ENCODE measurements at places on chromosomes 7 and 10.

DNA sequence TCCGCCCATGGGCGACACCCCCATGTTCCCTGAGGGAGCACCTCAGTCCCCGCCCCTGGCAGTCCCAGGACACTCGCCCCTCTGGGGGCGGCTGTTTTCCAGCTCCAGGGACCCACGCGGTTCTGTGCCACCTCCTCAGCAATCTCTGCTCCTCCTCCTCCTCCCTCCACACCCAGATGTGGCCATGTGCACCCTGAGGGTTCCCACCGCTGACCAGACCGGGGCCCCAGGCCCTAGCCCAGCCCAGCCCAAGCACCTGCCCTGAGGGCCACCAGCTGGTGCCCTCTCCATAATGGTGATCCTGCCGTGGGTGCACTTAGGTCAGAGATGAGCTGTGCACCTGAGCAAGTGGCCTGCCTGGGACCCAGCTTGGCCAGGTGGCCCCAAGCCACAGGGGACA lies 25.1 kb downstream of the AP5Z1 start:
- no peak for DNase-seq

DNA sequence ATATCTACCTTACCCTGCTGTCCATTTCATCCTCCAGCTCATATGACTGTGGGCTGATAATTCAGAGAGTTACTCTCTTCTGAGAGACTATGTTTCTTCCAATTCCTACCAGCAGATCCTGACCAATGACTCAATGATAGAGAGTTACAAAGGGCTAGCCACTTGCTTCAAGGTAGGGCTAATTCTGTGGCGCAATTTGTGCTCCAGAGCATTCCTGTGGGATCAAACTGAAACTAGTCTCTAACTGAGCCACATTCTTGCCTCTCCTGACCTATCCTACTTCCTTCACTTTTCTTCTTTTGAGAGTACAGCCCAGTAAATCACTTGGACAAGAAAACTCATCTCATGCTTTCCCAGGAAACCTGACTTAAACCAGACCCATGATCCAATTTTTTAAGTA lies 17.9 kb upstream of the ASZ1 start:
- DNase-seq = no peak

DNA sequence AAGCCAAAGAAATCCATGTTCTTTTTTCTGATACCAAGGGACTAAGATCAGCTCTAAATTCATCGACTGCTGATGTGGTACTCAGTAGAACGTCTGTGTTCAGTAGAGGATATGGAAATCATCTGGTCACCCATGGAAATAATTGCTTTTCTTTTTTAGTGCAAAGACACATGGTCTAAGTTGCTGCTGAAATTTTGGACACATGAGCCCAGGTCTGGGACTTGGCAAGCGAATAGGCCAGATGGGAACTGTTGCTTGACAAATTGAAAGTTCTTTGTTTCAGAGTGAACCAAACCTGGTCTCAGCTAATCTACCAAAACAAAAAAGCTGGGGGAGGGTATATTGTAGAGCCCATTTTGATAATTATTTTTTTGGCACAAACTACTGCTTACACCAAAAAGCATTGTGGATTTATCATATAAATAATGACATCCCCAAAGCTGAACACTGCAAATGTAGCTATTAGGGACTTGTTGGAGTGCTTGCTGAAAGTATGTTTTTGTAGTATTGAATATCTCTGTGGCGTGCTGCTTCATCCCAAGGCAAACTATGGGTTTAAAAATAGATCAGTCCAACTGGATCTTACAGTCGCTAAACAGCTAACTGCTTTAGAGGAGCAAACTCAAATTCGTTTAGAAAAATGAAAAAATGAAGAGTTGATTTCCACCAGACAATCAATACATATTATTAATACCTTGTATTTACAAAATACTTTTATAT lies 144.7 kb downstream of the TRIL start:
- DNase-seq = no peak

DNA sequence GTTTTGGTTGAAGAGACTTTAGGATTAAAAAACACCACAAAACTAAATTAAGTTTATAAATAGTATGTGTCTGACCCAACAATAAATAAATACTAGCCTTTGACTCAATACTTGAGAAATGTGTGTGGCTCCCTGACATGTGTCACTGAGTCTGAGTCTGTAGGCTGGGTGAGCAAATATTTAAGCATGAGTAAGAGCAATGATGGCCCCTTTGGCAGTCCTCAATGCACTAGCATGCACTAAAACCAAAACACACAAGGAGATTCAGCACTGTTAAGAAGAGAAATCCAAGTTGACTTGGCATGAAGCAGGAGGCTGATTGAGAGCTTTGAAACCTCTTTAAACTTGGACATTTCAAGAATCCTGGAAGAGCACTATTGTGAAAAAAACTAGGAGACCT lies 37.1 kb downstream of the CCDC71L start:
- no peak for DNase-seq

- no peak for DNase-seq
These were observed 9.8 kb upstream of the PAX2 start for GRCh38 chr10:100735337-100736143.

DNA sequence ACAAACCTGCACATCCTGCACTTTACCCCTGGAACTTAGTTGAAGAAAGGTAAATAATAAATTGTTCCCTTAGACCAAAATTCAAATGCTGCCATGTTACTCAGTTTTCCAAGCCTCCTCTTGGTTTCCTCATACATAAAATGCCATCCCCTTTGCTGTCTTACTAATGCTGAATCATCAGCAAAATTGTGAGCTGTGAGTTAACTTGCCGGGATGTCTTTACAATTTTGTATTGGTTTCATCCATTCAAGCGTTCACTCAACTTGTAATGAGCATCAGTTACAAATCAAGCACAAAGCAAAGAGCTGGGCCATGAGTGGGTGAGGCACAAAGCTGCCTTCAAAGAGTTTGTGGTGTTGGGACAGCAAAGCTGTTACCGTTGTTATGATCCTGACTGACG lies 395.8 kb upstream of the ZMIZ1 start:
- no peak for DNase-seq

- no peak for DNase-seq
These were observed 482.2 kb upstream of the C7orf33 start for GRCh38 chr7:148108381-148108780.

DNA sequence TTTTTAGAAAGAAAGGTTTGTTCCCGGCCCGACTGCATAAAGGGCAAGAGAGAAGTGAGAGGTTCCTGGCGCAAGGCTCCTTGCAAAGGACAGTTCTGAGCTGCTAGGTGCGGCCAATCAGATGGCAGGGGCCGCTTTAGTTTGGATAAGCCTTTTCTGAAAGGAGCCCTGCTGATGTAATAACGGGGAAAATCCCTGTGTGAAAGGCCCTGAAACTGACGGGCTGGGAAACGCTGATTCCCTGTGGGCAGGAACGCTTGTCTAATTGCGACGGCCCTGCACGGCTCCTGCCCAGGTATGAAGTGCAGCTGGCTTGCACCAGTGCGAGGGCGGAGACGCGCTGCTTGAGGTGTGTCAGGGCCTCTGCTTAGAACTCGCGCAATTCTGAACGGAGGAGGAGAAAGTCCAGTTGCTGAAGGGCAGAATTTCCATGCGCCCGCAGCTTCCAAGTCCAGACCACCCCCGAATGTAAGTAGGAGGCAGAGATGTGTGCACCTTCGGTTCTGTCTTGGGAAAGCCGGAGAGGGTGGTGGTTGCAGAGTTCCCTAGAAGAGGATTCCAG lies 30.5 kb downstream of the TACC2 start:
- DNase-seq = no peak

DNA sequence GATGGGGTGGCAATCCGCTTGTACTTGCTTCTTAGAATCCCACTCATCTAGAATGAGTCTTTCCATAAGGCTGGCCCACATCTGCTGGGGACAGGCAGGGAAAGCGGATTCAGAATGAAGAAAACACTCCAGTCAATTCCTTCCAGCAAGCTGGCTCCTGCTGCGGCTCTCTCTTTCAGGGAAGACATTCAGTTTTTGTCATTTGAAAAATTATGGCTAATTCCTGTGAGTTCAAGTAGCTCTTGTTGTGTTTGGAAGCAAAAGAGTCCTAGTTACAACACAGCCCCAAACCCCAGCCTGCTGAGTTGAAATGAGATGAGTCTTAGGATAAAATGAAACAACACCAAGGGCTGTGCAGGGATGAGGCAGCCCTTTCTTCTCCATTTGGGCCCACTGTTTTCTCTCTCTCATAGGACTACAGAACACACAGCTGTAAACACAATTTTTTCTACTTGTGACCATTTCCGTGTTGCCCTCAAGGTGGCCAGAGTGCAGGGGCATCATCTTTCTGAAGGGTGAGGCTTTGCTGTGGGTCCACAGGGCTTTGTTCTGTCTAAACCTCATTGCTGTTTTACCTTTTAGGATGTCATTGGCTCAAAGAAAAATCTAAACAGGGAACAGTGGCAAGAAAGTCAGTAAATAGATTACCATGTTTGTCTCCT lies 90.8 kb upstream of the EEPD1 start:
- no peak for DNase-seq

All from CD4-positive, alpha-beta T cell treated with Interferon gamma for 1 hour (primary cell).